Right hindlimb (tissue), 1 donor: ENCODE measurements at places on chromosomes 1 and 21.

DNA sequence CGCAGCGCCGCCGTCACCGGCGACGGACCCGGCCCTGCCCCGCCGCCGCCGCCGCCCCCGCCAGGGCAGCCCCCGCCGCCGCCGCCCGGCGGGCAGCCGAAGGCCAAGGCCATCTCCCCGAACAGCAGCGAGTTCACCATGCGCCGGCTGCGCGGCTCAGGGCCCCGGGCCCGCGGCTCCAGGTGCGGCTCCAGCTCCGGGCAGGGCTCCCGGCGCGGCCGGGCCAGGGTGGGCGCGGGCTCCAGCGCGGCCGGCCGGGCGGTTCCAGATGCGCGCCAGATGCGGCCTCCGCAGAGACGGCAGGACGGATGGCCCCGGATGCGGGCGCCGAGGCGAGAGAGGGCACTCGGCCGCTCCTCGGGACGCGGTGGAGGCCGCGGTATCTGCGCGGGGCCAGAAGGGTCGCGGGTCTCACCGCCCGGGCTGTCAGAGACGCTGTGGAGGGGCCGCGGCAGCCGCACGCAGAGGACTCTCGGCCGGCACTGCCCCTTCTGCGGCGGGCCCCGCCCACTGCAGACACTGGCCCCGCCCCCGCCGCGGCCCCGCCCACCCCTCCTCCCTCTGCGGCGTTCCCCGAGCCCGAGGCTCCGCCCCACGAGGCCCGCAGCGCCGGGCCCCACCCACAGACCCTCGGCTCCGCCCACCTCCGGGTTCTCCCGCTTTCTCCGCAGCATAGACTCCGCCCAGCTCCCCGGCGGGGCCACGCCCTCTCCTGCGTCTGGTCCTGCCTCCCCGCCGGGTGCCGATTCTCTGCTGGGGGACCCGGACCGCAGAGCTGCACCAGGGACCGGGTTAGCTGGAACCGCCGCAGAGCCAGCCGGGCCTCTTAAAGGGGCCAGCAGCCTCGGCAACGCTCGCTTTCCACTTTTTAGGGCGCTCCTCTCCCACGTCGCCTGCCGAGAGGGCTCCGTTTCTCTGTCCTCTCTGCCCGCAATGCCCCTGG lies at the start of gene IFFO2:
TSS of gene IFFO2 (minus strand) at position 484 of the 943 bp plus-strand sequence. CDS start at position 140, 344 bp downstream.
- DNase-seq = peak; percentile 98

DNA sequence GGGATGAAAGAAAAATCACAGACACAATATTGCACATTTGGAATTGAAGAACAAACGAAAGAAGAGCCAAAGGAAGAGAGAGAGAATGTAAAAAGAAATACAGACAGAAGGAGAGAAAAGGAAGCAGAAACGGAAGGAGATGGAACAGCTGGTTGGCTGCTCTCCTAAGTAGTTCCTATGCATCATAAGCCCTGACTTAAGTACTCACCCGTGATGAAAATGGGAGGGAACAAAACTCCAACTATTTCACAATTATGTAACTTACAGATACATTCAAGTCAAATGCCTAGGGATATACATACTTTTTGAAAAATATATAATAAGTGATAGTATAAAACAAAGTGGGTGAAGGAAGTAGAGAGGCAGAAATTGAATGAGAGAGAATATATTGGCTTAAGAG lies 88.5 kb downstream of the TTLL7 start:
- DNase-seq = no peak

DNA sequence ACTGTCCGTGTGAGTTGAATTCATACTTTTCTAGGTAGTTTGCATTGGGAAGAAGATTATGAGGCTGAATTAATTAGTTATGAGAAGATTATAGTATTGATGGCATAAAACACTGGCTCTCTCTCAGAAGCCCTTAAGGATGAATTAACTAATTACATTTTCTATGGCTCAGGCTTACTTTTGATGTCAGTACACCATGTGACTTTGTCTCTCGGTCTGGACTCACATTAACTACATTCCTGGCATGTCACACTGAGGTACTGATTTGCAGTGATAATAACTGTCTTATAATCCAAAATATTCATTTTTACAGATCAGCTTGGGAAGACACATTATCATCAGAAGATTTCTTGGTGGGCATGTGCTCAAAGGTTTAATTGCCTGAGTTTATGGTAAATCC lies 362.2 kb downstream of the ZP4 start:
- DNase-seq = no peak

- DNase-seq = no peak
These were observed 14.1 kb upstream of the TNR start for GRCh38 chr1:175757381-175758015.

- DNase-seq = no peak
These were observed 199.7 kb upstream of the TMPRSS15 start for GRCh38 chr21:18603261-18603660.
